ENCODE measurements at places on chromosomes 2 and 18.
A peak's percentile ranks its signal among the peaks of the same experiment; 100 is the strongest.

DNA sequence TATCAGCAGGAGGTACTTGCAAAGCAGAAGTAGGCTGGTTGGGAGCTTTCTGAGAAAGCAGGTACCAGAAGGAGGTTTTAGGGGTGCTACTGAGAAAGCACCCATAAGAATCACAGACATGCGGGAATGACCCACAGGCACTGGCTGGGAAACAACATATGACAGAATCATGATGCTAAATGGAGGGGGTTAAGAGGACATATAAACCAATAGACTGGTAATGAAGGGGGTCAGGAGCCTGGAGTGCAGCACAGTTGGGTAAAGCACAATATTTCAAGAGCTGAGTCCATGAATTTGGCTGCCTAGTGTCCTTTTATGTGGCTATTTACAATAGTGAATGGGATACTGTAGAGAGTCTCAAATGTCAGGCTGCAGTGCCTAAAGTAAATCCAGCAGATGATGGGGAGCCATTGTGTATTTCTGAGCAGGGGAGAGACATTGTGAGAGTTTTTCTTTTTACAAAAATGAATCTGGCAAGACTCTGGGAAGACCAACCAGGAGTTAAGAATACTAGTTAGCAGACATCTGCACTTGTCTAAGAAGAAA is 27.6 kb upstream of the GMCL1 start:
- DNase-seq: no peak

GRCh38 chr2:175169191-175169590 is 1.2 kb upstream of the ATF2 start:
- DNase-seq: no peak

- peak; percentile 78 for DNase-seq
These were observed 166.2 kb downstream of the TCF4 start for GRCh38 chr18:55421615-55422419.

DNA sequence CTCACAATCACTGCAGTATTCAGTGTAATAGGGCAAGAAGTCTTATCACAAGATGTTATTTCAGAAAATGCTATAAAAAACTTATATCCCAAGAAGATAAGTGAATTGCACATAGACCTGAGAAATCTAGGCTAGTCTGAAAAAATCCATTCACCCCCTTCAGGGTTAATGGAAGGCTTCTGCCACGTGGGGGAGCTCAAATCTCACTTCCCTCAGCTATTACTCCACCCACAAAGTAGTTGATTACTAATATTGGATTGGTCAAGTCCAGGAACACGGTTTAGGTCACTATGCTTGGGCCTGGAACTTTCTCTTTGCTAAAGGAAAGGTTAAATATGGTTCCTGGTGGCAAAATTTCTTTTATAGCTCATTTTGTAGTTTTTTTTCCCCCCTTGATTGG is 51.2 kb upstream of the ADAM23 start:
- DNase-seq: peak; percentile 36

DNA sequence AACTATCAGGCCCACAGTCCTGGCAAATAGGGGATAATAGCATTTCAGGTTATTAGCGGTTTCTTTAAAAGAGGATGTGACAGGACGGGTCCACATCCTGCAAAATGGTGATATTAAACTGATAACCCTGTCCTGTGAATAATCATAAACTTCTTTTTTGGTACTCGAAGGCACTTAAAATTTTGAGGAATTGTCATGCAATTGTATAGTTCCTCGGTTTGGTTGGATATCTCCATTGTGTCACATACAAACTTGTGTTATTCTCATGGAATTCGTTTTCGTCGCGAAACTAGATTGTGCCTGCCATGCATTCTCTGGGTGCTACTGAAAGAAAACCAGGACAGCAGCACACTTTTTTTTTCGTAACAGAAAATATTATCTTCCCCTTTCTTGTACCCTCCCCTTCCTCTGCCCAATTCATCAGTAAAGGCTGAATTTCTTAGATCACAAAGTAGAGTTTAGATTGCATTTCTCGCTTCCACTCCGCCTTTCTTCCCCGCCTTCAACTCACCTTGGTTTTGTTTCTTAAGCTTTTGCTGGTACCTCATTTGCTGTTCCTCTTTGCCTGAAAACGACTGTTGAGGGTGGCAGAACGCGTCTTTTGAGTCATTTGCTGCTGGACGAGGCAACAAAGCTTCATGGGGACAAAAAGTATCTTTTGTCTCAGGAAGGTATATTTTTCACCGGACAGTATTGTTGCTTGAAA is 1.3 kb downstream of the CERS6 start:
- DNase-seq: no peak

DNA sequence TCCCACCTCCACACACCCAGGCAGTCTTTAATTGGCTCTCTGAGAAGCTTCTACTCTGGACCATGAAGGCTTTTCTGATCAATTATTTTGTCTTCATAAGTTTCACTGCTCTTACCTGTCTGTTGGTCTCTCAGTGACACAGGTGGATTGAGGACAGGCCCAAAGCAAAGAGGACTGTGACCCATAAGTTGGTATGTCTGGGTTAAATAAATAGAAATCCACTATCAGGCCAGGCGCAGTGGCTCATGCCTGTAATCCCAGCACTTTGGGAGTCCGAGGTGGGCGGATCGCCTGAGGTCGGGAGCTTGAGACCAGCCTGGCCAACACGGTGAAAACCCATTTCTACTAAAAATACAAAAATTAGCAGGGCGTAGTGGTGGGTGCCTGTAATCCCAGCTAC is 2.7 kb upstream of the SLC16A14 start:
- DNase-seq: no peak

DNA sequence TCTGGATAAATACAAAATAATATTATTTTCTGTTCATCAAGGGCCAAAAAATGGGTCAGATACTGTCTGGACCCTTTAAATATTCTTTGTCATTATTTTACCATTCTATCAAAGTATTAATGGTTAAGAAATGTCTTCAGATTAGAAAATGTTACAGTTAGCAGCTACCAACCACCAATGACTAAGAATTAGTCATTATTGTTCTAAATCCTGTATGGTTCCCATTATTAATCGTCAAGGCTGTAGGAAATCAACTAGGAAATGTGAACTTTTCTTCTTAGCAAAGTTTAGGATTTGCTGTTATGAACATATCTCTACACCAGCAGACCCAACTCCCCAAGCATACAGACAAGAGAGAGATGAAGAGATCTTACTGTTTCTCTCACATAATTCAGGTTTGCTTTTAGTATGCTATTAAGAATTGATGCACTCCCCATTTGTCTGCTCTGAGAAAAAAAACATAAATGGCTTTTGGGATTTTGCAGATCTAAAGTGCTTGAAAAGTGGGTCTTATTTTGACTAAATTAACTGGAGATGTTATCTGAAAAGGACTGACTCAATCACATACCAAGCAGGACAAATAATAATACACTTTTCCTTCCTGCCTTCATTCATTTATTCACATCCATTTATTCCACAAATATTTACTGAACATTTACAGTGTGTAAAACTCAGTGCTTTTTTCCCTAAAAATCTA is 147.7 kb downstream of the PPP1R1C start:
- DNase-seq: no peak

DNA sequence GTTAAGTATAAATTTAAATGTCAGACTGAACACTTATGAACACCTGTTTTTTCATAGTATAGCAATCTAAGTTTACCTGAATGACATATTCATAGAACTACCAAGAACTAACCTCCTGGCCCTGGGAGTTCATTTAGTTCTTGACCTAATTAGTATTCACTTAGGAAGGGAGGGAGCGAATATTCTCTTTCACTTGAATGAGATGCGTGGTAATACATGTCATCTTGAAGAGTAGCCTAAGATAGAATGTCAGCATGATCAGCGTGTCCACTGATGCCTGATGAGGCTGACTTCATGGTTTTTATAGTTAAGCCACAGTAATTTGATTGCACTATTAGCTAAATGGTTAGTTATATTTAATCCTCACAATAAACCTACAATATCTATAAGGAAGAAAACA is 13.3 kb downstream of the NDUFAF7 start:
- DNase-seq: no peak

GRCh38 chr18:26421931-26422330 is 126.4 kb downstream of the KCTD1 start:
- DNase-seq: no peak

Measured in AG10803 (cell line).